ENCODE measurements at places on chromosomes 5 and 9. TPM values are rescaled to one million over a fixed set of nuclear protein-coding genes. Genes with fewer than 3 reads are reported as not detected.

Gene DRD1
- not detected for total RNA-seq

Gene CCNB1
- total RNA-seq, result 256 TPM

Gene EQTN
- not detected for total RNA-seq

Gene PCDHGC3
- total RNA-seq, result 0.20 TPM

Gene CCDC69
- 7.6 TPM for total RNA-seq

Gene CD14
- 0.47 TPM for total RNA-seq

Gene VCAN
- 0.29 TPM for total RNA-seq

Gene NAA35
- 29.0 TPM for total RNA-seq

Gene SLC35A4
- 125 TPM for total RNA-seq

Gene MARVELD2
- total RNA-seq, result 0.09 TPM

Gene MAP1B
- total RNA-seq, result 66.1 TPM

Gene FST
- 0.25 TPM for total RNA-seq
